ENCODE measurements at places on chromosomes 11 and 22.

DNA sequence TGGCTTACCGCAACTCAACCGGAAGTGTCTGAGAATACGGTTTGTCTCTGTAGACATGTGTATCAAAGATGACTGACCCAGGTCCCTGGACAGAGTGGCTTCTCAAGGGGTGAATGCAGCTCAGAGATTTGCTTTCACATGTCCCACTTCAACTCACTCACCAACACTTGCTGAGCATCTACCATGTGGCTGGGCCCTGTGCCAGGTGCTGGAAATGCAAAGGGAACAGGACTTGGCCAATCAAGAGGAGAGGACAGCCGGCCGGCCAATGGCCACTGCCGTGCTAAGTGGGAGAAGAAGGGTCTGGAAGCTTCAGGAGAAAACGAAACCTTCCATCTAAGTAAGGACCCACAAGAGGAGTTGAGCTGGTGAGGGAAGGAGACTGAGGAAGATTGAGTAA is 151.3 kb downstream of the CEP164 start:
- no peak for DNase-seq

- no peak for DNase-seq
These were observed 5.7 kb upstream of the SIDT2 start for GRCh38 chr11:117172724-117173421.

DNA sequence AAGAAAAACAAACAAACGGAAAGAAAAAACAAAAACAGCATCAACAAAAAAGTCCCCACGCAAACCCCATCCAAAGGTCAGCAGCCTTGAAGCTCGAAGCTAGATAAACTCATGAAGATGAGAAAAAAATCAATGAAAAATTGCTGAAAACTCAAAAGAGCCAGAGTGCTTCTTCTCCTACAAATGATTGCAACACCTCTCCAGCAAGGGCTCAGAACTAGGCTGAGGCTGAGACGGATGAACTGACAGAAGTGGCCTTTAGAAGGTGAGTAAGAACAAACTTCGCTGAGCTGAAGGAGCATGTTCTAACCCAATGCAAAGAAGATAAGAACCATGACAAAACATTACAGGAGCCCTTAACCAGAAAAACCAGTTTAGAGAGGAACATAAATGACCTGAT is 18.4 kb upstream of the FTH1 start:
- no peak for DNase-seq

DNA sequence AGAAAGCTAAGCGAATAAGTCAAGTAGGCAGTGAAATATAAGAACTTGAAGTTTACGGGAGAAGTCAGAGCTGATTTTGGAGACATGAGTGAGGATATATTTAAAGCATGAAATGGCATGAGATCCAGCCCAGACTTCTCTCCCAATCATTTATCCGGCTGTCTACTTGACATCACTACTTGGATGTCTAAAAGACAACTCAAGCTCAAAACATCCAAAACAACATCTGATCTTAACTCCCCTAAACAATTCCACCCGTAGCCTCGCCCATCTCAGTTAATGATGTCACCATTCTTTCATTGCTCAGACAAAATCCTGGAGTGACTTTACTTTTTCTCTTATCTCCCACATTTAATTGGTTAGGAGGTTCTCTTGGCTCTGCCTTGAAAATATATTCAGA is 44.5 kb downstream of the WEE1 start:
- peak; percentile 63 for DNase-seq

DNA sequence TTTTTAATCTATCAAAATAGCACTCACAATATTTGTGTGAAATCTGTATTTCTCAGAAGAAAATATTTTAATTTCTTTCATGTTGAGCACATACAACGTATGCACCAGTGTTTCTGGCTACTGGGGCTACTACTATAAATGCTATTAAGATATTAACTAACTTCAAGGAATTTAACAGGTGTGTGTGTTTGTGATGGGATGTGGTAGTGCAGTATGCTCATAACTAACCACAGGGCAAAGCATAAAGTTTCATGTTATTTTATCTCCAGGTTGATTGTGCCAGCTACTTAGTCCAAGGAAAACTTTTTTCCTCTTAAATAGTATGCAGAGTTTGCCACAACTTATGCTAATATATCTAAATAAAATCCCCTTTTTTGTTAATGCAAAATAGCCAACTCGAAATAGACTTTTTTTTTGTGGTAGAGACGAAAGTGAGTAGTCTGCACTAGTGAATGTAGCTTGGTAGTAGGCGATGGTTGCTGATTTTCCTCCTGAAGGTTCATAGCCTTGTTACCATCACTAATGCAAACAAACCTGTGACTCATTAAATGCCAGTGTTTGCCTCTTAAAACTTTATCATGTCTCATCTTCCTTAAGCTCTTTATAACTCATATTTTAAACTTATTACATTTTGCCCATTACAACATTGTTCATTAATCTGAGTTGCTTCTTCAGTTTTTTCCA is 565.5 kb upstream of the ANO3 start:
- no peak for DNase-seq

DNA sequence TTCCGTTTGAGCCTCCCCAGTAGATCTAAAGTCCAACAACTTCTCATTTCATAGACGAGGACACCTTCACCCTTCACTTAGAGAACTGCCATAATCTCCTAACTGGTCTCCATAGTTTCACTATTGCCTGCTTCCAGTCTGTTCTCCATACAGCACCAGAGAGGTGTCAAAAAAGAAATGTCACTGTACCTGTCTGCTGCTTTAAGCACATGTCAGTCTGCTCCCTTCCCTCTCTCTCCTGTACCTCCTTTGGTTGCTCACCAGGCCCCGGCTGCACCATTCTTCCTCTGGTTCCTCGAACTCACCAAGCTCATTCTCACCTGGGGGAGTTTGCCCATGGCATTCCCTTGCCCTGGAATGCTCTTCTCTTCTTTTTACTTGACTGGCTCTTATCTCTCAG is 75.8 kb downstream of the NAV2 start:
- DNase-seq: no peak

- no peak for DNase-seq
These were observed 12.6 kb upstream of the WDR74 start for GRCh38 chr11:62851807-62852522.

DNA sequence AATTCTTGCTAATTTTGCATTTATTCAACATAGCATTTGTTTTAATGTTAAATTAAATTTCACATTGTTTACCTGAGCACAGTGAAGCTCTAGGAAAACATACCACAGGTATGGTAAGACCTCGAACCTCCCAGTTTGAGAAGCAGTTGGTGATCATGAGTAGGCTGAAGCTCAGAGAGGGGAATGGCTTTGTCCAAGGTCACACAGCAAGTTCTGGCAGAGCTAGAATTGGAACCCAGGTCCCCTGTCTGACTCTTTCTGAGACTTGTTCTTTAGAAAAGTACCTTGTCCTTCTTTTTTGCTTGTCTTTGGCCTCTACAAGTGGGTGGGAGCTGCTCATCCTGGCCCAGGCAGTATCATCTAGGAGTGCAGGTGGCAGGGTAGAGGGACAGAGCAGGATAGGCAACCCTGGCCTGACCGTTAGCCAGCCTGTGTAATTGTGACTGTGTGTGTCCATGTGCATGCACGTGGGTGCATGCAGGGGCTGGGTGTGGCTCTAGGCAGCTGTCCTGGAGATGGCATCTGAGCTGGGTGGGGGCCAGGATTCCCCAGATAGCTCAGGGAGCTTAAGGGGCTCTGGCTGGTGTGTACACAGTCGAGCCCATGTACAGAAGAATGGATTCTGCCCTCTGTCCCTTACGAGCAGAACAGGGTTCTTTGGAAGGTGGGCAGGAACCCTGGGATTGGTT is 21.6 kb downstream of the PHLDB1 start:
- DNase-seq: no peak

- DNase-seq: no peak
These were observed 6.8 kb downstream of the CFL1 start for GRCh38 chr11:65851083-65851579.

DNA sequence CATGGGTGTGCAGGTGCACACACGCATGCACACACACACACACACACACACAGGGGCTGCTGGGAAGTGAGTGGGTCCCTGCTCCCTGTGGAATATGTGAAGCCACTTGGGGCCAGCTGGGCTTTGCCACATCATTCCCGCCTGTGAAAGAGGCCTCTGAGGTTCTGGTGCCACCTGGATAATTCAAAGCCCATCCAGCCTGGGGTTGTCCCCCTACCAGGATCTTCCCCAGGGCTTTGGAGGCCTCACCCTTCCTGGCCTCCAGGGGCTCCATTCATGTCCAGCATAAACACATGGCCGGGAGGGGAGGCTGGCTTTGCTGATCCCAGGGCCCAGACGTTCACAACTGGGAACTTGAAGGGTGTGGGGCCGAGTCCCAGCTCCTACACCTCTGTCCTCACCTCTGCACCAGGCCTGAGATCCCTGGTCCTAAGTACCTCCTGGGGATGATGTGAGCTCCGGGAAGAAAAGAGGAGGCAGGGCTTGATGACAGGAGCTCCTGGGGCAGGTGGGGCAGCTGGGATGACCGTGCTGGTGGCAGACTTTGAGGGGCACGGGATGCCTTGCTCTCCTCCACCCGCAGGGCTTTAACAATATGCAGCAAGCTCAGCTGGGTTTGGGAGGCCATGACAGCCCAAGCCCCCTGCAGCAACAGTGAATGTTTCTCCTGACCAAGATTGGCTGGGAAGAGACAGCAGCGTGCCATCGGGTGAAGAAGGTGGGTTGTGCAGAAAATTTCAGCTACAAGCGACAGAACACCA is 14.2 kb downstream of the LINC01488 start:
- DNase-seq: no peak

DNA sequence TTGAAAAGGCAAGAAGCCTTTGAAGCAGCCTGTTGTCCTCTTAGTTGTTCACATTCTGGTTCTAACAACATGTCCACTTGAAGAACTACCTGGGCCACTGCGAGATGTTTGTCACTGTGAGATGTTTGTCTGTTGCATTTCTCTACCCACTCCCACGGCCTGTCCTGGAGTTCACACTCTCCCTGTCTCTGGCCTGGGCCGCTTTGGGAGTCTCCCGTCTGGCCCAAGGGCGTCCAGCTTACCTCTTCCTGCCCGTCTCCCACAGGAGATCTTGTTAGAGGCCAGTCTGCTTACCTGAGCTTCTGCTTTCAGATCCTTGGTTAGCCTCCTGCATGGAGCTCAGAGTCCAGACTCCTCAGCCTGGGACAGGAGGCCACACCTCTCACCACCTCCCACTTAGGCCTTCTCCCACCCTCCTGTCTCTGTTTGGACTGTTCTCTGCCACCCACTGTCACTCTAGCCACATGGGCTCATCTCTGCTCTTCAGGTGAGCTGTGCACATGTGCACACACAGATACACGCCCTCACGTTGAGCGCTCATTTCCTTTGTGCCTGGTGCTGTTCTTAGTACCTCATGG is 66.0 kb downstream of the TBC1D22A start:
- DNase-seq: no peak

- DNase-seq: no peak
These were observed 62.5 kb upstream of the OR4B1 start for GRCh38 chr11:48154151-48154550.

DNA sequence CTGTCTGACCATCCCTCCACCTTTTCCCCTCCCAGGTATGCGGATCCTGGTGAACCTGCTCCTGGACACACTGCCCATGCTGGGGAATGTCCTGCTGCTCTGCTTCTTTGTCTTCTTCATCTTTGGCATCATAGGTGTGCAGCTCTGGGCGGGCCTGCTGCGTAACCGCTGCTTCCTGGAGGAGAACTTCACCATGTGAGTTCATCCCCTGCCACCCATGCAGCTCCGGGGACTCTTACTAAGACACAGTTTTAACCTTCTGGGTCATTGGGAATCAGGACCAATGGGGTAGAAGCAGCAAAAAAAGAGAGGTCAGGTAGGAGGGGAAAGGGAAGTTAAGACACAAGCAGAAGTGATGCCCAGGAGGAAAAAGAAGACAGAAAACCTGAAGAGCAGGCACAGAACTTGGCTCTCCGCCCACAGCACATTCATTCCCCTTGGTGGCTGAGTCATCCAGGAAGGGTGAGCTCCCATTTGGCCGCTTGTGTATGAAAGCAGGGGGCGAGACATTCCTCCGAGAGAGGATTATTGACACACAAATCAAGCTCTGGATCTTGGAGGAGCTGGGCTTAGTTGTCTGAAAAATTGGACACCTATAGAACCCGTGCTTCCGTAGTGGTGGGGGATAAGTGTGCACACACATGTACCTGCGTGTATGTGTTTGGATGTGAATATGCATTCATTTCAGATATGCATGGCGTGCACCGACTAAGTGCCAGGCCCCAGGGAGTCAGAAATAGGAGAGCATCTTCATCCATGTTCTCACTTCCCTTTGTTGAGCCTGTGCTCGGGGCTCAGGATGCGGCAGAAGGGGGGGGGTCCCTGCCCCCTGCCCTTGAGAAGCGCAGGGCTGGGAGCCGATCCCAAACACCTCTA is 64.2 kb downstream of the CACNA1I start:
- DNase-seq: peak; percentile 71

DNA sequence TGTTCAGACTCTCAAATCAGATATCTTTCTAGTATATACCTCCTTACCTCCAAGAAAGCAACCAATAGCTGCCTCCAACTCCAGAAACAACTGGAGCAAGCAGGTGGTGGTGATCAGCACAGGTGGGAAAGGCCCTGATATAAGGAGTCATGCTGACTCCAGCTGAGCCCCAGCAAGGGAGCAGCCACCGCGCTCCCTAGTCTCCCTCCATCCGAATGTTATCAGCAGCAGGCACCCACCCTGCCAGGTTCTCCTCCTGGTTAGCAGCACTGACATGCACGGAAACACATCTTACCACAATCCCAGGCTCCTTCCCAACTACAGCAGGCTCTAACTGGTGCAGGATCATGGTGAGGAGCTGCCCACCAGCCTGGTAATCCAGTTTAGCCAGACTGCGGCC is 18.5 kb upstream of the STK33 start:
- no peak for DNase-seq

GRCh38 chr22:28548406-28548805 is 131.2 kb downstream of the TTC28 start:
- DNase-seq: no peak

DNA sequence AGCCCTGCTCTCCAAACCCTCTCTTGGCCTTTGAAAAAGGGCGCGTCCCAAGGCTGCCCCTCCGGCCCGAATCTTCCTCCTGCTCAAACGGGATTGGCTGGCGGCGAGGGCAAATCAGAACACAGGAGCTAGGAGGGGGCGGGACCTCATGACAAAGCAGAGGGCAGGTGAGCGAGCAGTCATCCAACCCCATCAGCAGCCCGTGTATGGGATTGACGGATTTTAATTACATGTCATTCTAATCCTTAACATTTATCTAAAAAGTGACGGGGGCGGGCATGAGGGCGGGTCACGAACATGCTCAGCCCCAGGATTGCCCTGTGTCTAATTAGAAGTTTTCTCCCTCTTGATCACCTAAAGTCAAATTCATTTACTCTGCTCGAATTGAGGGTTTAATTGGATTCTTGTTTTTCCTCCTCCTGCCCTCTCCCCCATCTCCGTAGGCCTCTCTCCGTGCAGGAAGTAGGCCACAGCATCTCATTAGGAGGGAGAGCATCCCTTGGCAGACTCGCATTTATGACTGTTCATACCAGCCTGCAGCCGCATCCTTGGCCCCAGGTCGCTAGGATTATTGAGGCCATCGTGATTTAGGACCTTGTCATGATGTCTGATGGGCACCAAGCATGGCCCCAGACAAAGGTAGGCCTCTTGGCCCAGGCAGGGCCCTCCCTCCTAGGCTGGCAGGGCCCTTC is 147.1 kb downstream of the CHST1 start:
- no peak for DNase-seq

- DNase-seq: no peak
These were observed 10.1 kb upstream of the BAIAP2L2 start for GRCh38 chr22:38120359-38121110.

- DNase-seq: no peak
These were observed 1.7 kb upstream of the RTCB start for GRCh38 chr22:32413719-32414118.

GRCh38 chr11:70397336-70397982 is 870 bp upstream of the CTTN start:
- no peak for DNase-seq

- DNase-seq: no peak
These were observed 19.1 kb downstream of the APOL3 start for GRCh38 chr22:36141481-36141880.

- no peak for DNase-seq
These were observed 60.0 kb downstream of the RTL6 start for GRCh38 chr22:44438056-44438455.

Data from amniotic stem cell (primary cell).